Heart right ventricle (tissue), 16 donors: ENCODE measurements at places on chromosomes 16 and 17. TPM values are rescaled to one million over a fixed set of nuclear protein-coding genes. Genes with fewer than 3 reads are reported as not detected.

SBK1 gene
- total RNA-seq: 5.2 TPM

RAB37 gene
- 2.5 TPM for total RNA-seq

GRCh38 chr16:8808613-8809353 is 11.1 kb downstream of the PMM2 start:
- no peaks in the 10 kb centered on the region for H3K27me3 ChIP-seq
- no peak for DNase-seq
- H3K36me3 ChIP-seq: peaks cover 100% of the 10 kb centered on the region

DNA sequence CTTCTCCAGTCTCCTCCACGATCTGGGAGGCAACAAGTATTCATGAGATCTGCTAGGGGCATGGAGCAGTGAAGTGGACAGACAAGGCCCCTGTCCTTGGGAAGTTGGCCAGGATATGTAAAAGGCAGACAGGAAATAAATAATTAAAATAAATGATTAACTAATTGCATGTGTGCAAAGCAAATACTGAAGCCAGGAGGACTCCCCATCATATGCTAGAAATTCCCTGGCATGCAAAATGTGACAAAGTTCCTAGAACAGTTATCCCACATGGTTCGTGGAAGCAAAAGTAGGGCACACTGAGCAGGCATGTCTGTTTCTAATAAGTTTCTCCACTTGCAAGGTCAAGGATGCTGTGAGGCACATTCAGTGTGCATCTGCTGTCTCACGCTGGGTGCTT is 86.8 kb downstream of the CDYL2 start:
- no peaks in the 10 kb centered on the region for H3K27me3 ChIP-seq
- H3K4me3 ChIP-seq: no peak overlapping the region
- no peak overlapping the region for H3K27ac ChIP-seq
- peaks cover 11% of the 10 kb centered on the region for H3K4me1 ChIP-seq
- no peaks in the 10 kb centered on the region for H3K36me3 ChIP-seq

DNA sequence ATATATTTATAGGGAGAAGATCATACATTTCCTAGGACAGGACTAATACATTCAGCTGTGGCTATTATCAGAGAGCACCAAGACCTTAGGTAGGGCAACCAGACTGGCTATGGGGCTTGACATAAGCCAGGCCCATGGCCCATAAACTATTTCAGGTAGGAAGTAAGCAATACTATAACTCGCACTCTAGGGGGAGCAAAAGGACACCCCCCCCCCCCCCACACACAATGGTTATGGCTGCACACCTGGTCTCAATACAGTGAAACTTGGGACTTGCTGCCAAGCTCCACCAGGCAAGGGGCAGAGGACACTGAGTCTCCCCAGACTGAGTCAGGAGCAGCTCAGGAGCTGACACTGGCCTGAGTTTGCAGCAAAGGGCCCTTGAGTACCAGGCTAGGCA is 348.9 kb upstream of the ASIC2 start:
- no peaks in the 10 kb centered on the region for H3K36me3 ChIP-seq
- DNase-seq: no peak
- H3K4me3 ChIP-seq: no peak overlapping the region
- no peak overlapping the region for H3K27ac ChIP-seq
- no peaks in the 10 kb centered on the region for H3K4me1 ChIP-seq

GRCh38 chr17:2703606-2704005 is 8.0 kb downstream of the CLUH start:
- no peaks in the 10 kb centered on the region for H3K27me3 ChIP-seq
- H3K4me1 ChIP-seq: peaks cover 41% of the 10 kb centered on the region
- H3K4me3 ChIP-seq: no peak overlapping the region
- H3K27ac ChIP-seq: peak overlapping the region; percentile 40
- DNase-seq: no peak

METTL2A gene
- total RNA-seq: 17.9 TPM
